Stimulated activated CD8-positive, alpha-beta memory T cell treated with anti-CD3 and anti-CD28 coated beads, Interleukin-4, amount 100 ng/mL, for 1 hour (primary cell): ENCODE measurements at places on chromosomes 2 and 18.

DNA sequence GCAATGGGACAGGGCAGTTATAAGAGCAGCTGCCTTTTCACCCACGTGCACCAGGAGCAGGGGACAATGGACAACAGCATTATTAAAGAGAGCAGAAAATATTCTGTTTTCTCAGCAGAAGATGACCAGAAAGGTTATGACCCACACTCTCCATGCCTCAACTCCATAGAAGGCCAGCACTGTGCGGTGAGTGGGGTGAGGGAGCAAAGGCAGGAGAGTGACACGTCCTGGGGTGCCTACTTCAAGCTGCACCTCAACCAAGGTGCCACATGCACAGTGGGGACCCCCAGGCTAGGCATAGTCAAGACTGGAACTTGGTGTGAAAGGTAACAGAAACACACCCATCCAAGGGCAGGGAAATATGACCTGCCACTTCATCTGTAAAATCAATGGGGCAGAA, 50.4 kb downstream of the POLR1A start:
- DNase-seq, result no peak

- peak; percentile 24 for DNase-seq
Observed at GRCh38 chr2:231708773-231709635, 679 bp downstream of the PTMA start.

- DNase-seq, result no peak
Observed at GRCh38 chr2:219482674-219483405, 15.9 kb upstream of the GMPPA start.

DNA sequence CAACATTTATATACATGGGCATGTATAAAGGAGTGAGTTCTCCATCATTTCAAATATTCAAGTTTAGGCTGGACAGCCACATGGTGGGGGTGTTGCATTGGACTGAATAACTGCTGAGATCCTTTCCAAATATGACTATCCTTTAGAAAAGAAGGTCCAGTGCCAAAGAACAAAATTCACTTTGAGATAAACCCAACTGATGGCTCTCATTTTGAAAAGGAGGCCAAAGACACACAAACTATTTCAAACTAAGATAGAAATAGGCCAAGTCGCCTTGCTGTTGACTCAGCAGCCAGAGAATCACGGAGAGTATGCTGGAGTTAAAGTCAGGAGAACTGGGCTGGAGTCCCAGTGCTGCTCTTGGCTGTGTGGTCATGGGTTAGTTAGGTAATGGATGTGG, 204.5 kb upstream of the LRATD1 start:
- no peak for DNase-seq

DNA sequence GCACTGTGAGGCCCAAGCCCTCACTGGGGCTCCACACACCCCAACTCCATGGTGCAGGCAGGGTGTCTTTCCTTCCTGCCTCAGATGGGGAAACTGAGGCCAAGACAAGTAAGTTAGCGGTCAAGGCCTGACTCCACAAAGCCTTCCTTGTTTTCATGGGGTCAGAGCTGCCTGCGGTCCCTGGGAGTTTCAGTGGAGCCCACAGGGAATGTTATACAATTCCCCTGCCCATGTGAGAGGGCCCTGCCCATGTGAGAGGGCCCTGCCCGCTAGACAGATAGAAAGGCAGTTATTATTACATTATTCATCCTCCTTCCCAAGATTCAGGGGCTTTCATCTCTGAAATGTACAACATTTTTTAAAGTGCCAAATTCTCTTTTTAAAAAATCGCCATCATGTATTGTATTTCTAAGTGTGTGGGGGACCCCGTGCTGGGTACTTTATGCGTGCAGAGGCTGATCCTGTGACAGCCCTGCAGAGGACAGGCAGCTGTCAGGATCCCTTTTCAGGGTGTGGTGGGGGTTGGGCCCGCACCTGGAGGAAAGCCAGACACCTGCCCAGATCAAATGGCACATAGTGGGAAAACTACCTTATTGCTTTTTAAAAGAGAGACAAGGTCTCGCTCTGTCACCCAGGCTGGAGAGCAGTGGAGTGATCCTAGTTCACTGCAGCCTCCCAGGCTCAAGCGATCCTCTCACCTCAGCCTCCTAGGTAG, 23.4 kb downstream of the FBLN7 start:
- DNase-seq, result no peak

GRCh38 chr2:381181-381580, 93.3 kb upstream of the ALKAL2 start:
- no peak for DNase-seq

DNA sequence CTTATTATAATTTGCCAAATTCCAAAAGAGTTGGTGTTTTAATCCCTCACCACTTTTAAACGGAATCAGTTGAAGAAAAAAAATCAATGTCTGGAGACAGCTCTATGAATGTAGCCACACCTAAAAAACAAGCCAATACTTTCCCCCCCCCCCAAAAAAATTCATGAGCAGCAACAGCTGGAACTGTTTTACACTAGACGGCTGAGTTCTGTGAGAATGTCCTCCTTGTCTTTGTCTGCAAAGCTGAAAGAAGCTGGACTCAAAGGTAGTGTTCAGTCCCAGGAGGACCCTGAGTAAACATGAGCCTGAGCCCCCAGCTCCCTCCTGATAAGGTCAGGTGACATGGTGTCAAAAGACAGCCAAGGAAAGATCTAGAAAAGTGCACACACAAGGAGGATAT, 68.2 kb downstream of the ZNF521 start:
- DNase-seq, result no peak
